ENCODE measurements at places on chromosomes 16 and 17.

DNA sequence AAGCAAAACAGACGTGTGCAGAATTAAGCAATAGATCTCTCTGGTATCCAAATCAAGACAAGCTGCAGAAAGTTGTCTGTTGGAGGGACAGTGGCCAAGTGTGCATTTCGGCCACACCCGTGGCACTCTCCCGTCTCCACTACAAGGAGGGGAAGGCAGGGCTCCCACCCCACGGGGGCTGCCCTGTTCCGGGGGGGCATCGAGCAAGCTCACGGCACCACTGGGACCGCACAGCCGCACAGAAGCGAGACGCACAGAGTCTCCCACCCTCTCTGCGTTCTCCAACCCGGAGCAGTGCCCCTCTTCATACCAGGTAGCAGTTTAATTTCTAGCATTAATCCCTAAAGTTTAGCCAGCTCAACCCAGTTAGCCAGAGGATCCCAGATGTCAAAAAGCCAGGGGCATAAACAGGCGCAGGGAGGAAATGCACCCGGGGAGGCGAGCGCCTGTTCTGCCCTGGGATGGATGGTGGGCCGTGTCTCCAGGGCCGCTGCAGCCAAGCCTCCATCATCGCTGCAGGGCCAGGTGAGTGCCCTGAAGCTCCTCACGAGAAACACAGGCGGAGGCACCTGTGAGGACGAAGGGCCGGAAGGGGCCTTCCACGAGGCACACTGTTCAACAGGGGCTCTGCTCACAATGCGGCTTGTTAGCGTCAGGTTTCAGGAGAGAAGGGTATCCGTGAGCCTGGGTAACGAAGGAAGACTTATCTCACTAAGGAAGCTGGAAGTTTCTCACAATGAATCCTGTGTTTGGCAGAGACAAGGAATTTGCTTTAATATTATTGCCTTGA, 42.1 kb upstream of the METRNL start:
- DNase-seq, result no peak

- DNase-seq, result no peak
Observed at GRCh38 chr17:28992625-28993600, 12.9 kb downstream of the SEZ6 start.

DNA sequence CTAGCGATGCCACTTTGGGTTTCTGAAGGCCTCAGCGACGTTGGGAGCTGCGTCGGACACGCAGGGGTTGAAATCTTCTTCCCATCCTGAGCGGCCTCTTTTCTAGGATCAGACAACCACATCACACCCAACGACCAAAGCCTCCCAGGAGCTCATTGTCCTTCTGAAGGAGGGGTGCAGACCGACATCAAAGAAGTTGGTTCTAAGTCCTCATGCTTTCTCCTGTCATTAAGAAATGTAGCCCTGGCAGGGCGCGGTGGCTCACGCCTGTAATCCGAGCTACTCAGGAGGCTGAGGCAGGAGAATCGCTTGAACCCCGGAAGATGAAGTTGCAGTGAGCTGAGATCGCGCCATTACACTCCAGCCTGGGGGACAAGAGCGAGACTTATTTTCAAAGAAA, 1681.9 kb downstream of the TP53TG3F start:
- DNase-seq, result no peak

DNA sequence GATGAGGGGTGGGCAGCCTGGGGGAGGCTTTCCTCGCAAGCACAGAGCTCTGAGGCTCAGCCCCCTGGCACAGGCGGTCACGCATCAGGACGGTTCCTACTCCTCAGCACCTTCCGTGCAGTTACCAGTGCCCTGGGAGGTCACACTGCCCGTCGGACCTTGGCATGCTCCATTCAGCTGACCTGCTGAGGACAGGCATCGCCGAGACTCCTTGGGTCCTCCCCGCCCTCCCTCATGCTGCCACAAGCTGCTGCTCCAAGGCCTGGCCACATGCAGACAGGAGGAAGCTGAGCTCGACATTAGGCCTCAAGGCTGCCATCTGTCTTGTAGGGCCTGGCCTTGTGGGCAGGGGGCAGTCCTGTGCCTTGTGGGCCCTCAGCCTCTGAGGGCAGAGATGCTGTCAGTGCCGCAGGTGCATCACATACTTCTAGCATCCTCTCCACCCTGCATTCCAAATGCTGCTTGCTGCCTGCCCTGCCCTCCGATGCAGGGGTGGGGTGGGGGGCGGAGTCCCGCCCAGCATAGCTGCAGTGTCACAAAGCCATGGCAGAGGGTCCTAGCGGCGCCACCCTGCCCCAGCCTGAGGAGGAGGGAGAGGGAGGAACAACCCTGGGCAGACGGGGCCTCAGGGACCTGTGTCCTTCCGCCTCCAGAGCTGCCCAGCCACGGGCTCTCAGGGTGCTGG, 9.3 kb downstream of the C16orf90 start:
- DNase-seq, result no peak

- DNase-seq, result no peak
Observed at GRCh38 chr17:80791758-80792284, 199.8 kb upstream of the CHMP6 start.

DNA sequence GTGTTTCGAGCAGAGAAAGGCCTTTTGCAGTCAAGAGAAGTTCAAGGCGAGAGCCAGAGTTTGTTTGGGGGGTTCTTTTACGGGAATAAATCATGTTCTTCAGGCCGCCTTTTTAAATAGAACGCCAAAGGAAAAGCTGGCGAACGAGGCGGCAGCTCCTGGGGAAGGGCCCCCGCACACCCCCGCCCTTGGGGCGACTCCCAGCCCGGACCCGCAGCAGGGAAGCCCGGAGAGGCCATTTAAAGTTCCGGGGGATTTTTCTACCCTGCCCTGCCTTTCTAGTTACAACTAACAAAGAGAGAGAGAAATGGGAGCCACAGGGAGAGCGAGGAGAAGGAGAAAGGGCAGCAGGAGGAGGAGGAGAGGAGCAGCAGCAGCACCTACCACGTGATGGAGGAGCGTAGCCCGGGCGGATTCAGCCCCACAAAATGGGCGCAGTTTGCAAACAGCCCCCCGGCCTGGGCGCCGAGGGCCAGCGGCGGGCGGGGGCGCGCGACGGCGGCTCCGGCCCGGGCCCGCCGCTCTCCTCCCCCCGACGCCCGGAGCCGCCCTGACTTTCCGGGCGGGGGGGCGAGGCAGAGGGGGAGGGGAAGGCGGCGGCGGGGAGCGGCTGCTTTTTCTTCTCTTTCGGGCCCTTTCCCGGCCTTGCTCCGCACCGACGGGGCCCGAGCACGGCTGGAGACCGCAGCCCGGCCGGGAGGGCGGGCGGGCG, 634 bp downstream of the KANSL1 start:
- peak; percentile 73 for DNase-seq

Data from NCI-H1436 (cell line).